ENCODE measurements at places on chromosomes 2 and 18.

- DNase-seq: no peak
Observed at GRCh38 chr18:1252936-1253335, 348.3 kb downstream of the ADCYAP1 start.

- no peak for DNase-seq
Observed at GRCh38 chr2:118686346-118686745, 161.1 kb downstream of the EN1 start.

DNA sequence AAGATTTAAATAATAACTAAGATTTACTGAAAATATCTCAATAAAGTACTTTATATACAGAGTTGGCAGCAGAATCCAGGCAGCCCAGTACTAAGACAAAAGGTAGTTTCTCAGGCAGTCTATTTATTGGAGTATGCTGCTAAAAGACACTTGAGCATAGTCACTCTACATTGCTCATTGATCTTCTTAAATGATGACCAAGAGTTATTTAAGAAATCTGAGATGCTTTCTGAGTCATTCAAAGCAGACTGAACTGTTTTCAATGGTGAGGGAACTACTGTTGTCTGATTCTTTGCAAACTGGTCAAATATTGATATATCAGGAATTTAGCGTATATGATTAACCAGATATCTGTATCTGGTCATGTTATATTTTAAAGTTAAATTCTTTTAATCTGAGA lies 133.6 kb downstream of the PHLPP1 start:
- DNase-seq: no peak

DNA sequence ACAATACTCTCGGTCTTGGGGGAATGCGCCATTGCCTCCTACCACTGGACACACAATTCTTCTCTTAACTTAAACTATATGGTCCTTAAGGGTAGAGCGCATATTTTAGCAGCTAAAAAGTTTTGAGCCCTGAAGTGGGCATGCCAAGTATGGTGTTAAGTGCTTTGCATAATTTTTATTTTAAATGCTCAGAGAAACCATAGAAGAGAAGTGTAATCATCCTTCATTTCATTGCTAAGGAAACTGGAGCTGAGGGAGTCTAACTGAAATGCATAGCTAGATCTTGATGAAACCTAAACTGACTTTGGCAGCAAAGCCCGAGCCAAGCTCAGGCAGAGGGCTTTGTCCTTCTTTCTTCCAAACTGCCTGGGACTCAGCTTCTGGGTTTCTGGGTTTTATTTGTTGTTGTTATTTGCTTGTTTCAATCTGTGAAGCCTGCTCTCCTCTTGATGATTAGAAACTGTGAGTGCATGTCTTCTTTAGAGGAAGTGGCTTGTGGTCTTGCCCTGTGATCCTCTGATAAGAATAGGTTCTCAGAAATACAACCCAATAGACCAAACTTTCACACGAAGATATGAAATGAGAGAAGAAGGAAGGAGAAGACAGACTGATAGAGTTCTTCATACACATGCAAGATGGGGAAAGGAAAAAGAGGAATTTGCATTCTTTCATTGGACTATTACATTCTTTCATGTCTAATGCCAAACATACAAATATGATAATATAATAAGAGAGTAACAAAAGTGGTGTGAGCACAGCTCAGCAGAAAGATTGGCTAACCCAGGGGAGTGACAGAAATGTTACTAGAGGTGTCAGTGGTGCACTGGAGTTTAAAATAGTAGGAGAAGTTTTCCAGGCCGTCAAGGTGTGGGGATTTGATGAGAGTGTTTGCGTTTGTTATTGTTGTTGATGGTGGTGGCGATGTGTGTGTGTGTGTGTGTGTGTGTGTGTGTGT lies 7.5 kb upstream of the RNF144A start:
- no peak for DNase-seq

DNA sequence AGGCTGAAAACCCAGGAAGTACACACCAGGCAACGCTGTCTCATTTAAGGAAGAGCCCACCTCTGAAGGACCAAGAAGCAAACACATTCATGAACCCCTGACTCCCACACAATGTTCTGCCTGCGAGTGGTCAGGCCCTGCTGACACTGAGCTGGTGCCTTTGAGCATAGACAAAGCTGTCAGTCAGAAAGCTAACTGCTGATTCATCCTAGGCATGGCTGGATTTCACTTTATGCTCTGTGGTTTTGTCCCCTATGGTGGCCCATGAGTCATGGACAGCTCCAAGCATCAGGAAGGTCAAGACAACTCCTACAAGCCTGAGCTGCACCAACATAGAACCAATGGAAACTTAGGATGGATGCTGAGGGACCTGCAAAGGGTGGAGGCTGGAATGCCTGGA lies 78.9 kb downstream of the UXS1 start:
- DNase-seq: no peak

GRCh38 chr18:62327977-62328376 lies 2.9 kb downstream of the TNFRSF11A start:
- DNase-seq: no peak

GRCh38 chr2:6073191-6074088 lies 381.3 kb downstream of the SOX11 start:
- DNase-seq: no peak

DNA sequence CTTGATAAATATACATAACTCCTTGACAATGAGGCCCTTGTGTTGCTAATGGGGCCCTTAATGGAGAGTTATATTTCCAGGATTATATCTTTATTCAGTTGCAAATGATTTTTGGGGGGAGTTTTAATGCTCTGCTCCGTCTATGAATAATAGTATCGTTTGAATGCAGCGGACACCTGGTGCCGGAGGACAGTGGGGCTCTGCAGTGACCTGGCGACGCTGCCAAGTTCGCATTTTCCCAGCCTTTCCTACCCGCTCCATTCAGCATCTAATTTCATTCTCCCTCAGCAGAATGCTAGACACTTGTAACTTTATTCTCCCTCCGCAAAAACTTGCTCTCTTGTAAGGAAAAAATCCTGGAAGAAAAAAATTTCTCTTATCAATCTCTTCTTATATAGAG lies 257.6 kb upstream of the SALL3 start:
- DNase-seq: no peak

DNA sequence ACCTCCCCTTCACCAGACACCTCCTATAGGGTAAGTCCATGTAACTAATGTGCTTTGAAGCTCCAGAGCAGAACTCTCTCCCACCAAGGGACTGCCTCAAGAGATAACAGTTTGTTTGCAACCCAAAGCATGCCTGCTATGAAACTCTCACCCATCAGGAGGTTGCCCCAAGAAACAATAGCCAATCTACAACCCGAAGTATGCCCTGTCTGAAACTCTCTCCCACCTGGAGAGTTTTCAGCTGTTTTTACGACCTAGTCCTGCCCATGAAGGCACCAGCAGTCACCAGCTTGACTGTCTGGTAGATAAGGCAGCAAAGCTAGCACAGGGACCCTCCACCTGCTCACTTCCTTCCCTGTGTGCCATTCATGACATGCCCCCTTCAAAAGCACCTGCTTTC lies 533.9 kb upstream of the CRIM1 start:
- DNase-seq: no peak

DNA sequence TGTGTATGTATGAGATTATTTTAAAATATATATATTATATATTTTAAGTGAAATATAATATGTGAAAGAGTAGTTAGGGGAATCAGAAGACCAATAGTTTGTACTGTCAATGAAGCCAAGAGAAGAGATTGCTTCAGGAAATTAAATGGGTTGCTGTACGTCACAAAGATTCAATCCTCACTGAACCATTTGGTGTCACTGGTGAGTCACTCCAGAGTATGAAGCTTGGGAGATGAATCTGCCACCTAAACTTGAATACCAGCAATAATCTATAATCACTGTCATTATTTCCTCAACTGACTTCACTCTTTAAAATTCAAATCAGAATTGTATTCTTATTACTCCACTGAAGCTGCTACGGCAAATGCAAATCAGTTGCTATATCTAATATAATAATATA lies 41.9 kb upstream of the SCN9A start:
- DNase-seq: no peak

DNA sequence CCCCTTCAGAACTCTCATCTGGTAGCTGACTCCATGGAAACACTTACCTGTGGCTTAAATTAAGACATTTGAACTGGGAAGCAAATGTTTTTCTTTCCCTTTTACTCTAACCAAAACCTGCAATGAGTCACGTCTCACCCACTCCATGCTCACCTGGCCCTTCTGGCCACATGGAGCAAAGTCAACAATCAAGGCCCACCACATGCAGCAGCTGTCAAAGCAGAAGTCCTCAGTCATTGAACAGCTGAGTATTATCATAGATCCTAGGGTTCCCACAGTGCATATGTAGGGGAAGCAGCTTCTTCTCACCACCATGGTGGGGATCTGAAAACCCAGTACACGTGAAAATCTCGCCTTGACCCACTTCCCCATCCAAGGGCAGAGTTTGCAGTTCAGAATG lies 12.3 kb upstream of the MEP1B start:
- DNase-seq: no peak

GRCh38 chr2:47006374-47007222 lies 91.0 kb upstream of the MCFD2 start:
- no peak for DNase-seq

DNA sequence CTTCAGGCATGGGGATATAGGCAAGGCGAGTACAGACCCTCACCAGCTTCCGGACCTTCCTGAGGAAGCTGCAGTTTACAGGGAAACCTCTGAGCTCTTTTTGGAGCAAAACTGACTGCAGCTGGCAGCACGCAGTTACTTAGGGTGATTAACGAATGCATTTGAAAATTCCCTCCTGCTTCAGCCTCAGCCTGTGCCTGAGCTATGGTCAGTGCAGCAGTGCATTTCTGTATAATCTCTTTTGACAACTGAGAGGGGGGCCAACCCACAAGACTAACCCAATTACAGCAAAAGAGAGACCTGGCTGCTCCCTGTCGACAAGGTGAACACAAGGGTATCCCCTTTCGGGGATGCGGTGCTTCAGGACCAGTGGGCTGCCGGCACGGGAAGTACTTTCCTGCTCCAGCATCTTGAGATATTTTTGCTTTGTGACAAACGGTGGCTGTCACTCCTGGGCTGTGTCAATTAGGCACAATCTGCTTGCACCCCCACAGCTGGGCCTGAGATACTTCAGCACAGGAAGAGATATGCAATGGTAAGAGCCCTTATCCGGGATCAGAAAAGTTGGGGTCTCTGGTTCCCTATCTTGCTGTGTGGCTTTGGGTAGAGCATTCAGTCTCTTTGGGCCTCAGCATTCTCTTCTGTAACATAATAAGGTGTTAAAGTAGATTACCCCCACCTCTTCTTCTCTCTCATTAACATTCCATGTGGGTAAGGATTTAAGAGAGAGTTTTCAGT lies 141.0 kb downstream of the TMEM17 start:
- no peak for DNase-seq

DNA sequence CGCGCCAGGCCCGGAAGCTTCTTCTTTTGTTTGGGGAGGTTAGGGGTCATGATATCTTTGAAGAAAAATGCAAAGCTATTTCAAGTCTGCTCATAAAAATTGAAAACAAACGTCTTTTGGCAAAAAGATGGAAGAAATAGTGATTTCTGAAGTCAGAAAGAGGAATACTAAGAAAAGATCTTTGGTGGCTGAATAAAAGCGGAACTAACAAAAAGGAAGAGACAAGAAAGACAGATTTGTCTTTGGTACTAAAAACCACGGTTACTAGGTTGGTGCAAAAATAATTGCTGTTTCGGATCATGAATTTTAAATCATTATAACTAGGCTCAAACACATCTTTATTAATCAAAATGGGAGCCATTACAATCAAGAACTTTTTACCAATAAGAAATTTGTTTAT lies 164.6 kb upstream of the TRIB2 start:
- no peak for DNase-seq

DNA sequence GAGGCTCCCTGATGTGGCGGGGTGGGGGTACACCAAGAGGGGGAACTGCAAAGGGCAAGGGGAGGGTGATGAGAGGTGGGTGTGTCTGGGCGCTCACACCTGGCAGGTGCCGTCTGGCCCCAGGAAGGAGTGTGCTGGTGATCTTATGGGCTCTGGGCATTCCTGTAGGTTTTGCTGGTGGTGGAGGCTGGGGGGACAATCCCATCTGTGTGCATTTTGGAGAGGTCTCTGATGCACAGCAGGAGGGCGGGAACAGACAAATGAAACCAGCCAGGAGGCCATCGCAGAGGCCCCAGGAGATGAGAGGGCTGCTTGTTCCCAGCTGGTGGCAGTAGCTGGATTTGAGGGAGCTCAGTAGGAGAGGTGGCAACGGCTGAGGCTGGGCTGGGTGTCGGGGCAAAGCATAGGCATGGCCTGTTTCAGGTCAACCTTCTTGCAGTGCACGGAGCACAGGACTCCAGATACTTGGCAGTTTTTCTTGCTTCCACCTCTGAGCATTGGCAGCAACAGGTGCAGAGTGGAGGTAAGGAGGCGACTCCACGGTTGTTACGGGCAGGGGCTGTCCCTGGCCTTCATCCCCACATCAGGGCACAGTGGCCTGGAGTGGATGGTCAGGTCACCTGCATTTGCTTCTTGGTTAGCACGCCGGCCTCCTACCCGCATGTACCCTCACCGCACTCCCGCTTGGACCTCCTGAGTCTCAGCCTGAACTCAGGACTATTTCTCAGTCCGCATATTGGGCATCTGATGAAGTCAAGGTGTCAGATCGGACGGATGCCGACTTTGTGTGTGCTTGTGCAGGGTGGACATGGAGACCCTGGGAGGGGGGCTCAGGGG lies 194.2 kb upstream of the HDAC4 start:
- DNase-seq: no peak

- no peak for DNase-seq
Observed at GRCh38 chr2:46383113-46383395, 85.8 kb downstream of the EPAS1 start.

GRCh38 chr2:231720987-231721966 lies 13.0 kb downstream of the PTMA start:
- no peak for DNase-seq

DNA sequence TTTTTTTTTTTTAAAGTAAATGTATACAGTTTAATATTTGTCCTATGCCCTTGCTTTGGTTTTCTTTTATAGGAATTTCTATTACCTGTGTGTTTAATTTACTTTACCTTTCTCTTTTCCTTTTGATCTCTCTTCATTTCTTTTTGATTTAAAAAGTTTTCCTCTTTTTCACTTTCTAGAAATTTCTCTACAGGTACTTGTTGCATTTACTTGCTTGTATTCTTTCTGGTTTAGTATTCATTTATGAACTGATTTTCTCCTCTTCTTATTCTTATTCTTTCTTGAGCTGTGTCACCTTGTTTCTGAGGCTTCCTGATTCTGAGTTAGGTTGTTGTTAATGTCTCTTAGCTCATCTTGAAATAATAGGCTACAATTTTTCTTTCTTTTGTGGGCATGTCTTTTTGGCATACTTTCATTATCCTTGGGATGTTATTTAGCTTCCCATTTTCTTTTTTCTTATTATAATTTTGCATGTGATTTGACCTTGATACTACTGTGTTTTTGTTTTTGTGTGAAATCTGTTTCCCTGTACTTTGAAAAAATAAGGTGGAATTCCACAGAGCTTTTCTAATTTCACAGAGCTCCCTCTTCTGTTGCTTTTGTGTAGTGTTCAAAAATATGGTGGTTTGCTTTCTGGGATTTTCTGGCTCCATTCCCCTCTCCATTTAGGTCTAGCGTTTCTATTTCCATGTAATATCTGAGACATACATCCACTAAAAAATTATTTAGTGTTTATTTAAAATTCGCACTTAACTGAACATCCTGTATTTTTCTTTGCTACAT lies 25.5 kb upstream of the ALMS1 start:
- no peak for DNase-seq
